Colonic mucosa (tissue), 4 donors: ENCODE measurements at places on chromosomes 4 and X.

DNA sequence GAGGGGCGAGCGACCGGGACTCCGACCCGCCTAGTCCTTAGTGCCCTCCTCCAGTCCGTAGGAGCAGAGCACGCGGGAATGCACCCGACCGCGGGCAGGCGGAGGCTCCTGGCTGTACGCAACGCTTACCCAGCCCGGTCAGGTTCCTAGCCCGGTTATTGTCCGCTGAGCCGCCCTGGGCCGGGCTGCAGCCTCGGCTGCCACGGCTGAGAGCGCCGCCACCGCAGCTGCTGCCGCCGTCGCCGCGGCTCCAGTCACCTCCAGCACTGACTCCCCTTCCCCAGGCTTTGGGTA, at the start of gene AMER1:
Gene AMER1 (minus strand): TSS at position 268 of the 294 bp plus-strand sequence. CDS start 12,422 bp downstream, outside the sequence.
- DNase-seq = no peak

DNA sequence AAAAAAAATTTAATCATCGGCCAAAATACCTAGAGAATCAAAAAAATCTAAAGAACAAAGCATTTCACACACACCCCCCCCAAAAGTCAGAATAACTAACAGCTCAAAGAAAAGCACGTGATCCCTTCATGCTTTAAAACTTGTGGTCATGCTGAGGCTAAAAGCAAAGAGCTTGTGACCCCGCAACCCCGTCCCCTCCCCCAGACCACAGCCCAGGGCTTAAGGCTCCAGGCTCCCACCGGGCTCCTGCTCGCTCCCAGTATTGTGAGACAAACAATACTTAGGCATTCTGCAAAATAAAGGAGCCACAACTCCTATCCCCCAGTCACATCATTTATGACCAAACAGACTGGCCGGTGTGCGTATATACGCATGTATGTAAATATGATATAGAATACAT, 62.1 kb upstream of the CCDC160 start:
- no peak for DNase-seq

- DNase-seq = no peak
These were observed 1017.2 kb downstream of the SH3BGRL start for GRCh38 chrX:82219129-82219528.

DNA sequence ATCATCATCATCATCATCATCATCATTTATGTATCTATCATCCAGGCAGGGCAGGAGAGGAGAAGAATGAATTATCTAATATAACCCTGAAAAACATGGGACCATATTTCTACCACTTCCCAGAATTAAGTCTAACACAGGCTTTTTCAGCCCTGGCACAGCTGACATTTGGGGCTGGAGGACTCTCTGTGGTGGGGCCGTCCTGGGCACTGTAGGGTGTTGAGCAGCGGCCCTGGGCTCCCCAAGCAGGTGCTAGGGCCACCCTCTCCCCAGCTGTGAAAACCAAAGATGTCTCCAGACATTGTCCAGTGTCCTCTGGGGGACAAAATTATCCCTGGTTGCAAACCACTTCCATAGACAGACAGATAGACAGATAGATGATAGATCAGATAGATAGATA, 288.4 kb downstream of the CRLF2 start:
- DNase-seq = no peak

DNA sequence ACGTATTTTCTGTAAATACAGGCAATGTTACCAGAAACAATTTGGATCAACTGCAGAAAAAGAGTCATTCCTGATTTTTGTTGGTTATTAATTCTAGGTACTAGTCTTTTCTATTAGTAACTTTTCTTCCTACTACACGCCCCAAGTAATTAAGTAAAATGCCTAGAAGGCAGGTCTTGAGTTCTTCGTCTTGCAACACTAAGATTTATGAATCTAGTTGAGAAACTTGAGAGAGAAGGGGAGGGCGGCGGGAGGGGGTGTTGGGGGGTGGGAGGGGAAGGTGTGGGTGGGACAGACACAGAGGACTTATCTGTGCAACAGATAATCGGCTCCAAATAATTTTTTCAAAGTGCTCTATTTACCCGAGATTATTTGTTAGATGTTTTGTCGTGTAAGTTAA, 3.0 kb downstream of the RAP2C start:
- no peak for DNase-seq

- no peak for DNase-seq
These were observed 8.7 kb upstream of the TBC1D9 start for GRCh38 chr4:140764785-140765392.

GRCh38 chrX:1099146-1099770, 113.2 kb downstream of the CRLF2 start:
- DNase-seq = no peak

GRCh38 chr4:83075311-83076095, 39.0 kb downstream of the PLAC8 start:
- DNase-seq = no peak

- no peak for DNase-seq
These were observed 15.0 kb upstream of the OTUD4 start for GRCh38 chr4:145195167-145195952.

- no peak for DNase-seq
These were observed 91.0 kb upstream of the MTM1 start for GRCh38 chrX:150477371-150477770.

DNA sequence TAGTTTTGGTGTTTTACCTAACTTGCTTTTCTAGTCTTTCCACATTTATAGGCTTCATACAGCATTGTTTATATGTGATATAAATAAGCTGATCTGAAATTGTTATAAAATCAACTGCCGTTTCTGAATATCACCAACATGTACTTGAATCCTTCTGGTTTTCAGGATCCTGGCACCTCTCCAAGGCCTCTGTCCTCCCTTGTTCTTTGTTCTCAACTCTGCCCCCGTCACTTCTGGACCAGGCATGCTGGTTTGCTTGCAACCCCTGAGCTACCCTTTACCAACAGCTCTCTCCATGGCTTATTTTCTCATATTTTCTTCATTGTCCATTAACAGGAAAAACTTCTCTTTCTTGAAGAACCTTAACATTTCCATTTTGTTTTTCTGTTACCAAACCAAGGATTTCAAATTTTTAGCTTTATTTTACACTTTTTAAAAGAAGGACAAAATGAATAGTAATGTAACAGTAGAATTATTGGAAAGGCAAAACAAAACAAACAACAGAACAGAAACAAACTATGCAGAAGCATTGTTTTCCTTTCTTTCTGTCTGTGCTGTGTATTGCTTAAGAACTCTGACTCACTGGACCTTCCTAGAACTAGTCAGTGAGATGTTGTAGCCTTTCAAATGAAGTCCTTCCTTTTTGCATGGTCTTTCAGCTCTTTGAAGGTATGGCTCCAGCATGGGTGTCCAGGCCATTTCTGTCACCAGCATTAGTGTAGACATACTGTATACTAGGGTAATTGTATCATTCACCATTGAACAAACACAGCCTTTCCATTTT, 44.8 kb downstream of the BANK1 start:
- DNase-seq = no peak

- no peak for DNase-seq
These were observed 32.1 kb upstream of the VEGFD start for GRCh38 chrX:15416133-15416993.

DNA sequence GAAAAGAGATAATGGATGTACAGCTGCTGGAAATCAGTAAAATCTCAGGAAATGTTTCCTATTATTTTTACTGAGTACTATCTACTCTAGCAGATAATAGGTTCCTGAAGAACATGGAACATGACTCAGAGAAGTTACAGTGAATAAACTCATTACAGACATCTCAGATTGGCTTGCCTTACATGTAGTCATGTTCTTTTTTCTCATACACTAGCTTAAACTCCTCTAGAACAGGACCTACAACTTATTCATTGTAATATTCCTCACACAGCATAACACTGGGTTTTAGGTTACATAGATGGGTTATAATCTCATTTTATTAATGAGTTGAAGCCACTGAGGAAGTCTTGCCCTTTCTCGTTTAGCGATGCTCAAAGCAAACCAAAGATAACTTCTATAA, 86.9 kb upstream of the BMP2K start:
- no peak for DNase-seq
